Kidney (tissue), 22 donors: ENCODE measurements at places on chromosomes 4 and X. TPM values are rescaled to one million over a fixed set of nuclear protein-coding genes. Genes with fewer than 3 reads are reported as not detected.
A peak's percentile ranks its signal among the peaks of the same experiment; 100 is the strongest.

TMEM165 gene
- 114 TPM for total RNA-seq

DGKQ gene
- 13.7 TPM for total RNA-seq

LRP2BP gene
- total RNA-seq, result 1.9 TPM

BST1 gene
- 5.3 TPM for total RNA-seq

DNA sequence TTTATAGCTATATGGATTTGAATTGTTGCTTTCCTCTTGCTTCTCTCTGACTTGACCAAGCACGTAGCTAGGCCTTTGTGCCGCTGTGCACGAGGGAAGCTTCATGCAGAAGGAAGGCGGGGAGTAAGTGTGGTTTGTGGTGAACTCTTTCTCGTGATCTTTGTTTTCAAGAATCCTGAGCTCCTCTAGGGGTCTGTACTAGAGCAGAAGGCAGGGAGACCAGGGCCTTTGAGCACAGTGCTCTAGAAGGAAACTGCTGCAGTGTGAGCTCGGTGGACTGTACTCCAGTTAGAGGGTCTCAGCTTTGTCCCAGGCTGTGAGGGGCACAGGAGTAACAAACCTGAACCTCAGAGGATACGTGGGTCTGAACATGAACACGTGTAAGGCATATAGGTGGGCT, 49.0 kb downstream of the AGA start:
- DNase-seq, result no peak

SLC25A53 gene
- total RNA-seq, result 12.1 TPM

GRCh38 chr4:77240469-77241066, 83.6 kb downstream of the CCNG2 start:
- peak; percentile 79 for DNase-seq

SYN1 gene
- 0.85 TPM for total RNA-seq

GPR119 gene
- total RNA-seq, result not detected

DNA sequence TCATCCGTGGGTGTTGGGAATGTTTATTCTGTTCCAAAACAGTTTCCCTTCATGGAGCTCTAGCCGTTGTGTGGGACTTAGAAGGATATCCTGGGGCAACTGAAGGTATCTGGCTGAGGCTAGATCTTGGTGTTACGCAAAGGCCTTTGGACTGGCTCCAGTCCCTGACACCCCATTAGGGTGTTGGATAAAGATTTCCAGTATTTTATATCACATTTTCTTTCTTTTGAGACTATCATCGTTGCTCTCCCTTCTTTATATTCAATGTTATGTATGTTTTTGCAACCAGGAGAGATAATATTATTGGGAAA, 103.0 kb downstream of the TECRL start:
- DNase-seq, result no peak

PPP1R3F gene
- total RNA-seq, result 4.5 TPM

DNA sequence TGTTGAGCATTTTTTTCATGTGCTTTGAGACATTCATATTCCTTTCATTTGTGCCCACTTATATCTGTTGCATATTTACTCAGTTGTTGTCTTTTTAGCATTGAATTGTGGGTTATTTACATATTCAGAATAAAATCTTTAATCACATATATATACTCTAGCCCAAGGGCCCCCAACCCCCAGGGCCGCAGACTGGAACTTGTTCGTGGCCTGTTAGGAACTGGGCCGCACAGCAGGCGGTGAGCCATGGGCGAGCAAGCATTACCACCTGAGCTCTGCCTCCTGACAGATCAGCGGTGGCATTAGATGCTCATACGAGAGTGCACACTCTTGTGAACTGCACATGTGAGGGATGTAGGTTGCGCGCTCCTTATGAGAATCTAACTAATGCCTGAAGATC, 480.6 kb downstream of the KCTD8 start:
- no peak for DNase-seq

DNA sequence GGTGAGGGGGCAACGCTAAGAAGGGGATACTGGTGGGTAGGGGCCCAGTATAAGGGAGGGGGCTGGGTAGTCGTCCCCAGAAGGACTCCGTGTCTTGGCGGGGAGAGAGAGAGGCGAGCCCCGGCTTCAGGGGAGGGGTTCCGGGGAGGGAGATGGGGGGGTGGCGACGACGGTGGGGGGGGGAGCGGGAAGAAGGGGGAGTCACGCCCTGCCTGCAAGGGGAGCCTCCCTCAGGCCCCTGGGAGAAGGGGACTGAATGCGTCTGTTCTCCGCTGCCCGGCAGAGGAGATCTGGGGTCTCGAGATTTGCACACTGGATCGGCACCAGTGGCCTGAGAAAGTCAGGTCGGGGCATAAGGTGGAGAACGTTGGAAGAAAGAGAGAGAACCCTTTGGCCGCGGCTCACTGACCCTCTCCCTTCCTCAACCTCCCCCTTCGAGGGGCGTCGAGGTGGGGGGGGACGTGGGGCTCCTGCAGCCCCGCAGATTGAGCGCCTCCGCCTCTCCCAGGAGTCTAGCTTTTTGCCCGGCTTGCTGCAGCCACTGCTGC, 609 bp upstream of the BCORL1 start:
- DNase-seq, result no peak

DNA sequence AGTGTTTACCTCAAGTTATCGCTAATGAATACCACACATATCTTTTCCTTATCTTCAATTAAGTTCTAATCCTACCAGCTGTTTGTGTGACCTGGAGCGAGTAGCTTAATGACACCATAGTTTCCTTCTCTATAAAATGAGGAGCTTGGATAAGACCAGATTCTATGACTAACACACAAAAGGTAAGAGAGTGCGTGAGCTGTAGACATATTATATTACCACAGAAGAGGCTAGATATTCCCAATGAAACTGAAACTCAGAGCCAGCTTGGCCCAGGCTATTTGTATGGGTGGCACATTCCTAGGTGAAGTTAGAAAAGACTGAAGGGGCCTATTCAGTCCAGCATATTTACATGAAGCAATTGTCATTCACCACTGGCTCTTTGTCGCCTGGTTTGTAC, 30.2 kb downstream of the ASB5 start:
- DNase-seq, result no peak

TMEM150C gene
- total RNA-seq, result 7.7 TPM

IBSP gene
- not detected for total RNA-seq

DNA sequence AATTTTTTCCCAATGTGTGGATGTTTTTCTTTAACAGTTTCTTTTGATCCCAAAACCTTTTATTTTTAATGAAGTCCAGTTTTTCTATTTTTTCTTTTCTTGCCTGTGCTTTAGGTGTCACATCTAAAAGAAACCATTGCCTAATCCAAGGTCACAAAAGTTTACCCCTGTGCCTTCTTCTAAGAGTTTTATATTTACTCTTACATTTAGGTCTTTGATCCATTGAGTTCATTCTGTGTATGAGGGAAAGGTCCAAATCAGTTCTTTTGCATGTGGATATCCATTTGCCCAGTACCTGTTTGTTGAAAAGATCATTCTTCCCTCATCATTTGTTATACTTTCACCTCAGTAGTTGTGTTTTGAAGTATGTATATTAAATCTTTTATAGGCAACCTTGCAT, 13.0 kb downstream of the LRP2BP start:
- no peak for DNase-seq

GRCh38 chrX:115650449-115650848, 89.5 kb downstream of the PLS3 start:
- DNase-seq, result no peak

SRPX2 gene
- 3.2 TPM for total RNA-seq

GRCh38 chr4:128862608-128863311, 53.3 kb downstream of the JADE1 start:
- no peak for DNase-seq

GRCh38 chrX:109826954-109827708, 94.1 kb upstream of the ACSL4 start:
- DNase-seq, result no peak

TACC3 gene
- total RNA-seq, result 12.2 TPM

DNA sequence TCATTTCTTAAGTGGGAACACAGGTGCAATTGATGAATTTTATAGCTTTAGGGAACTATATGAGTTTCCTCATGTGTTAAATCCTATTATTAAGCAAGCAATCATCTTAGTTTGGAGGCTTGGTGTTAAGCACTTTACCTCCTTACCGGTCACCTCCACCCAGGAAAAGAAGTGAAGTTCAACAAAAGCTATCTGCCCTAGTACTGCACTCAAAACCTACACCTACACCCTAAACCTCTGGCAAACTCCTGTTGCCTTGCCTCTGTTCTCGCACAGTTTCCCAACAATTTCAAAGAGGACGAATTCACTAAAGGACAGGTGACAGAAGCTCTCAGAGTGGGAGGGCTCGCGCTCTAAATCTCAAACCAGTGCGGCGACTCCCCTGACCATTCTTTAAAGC, 85.7 kb upstream of the TENT5D start:
- DNase-seq, result no peak

FGF5 gene
- 0.13 TPM for total RNA-seq

CT45A5 gene
- not detected for total RNA-seq

F11 gene
- total RNA-seq, result 1.5 TPM

SPON2 gene
- 116 TPM for total RNA-seq

DNA sequence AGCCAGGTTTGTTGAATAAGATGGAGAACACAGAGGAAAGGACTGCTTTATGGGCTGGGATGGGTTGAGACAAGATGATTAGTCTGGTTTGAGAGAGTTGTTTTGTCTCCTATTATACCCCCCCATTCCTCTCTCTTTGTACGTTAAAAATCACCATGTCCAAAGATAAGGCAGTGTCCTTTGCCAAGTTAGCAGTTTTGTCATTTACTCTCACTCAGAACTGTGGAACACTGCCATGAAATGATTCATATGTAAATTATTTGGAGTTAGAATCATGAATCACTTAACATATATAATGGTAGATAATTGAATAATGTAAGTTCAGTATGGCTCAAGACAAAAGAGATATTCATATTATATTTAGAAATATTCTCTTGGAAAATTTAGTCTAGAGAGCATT, 151.3 kb downstream of the DCLK2 start:
- no peak for DNase-seq

PRRG3 gene
- 0.44 TPM for total RNA-seq

- no peak for DNase-seq
These were observed 317.2 kb downstream of the DHX15 start for GRCh38 chr4:24266951-24267722.

TBC1D8B gene
- total RNA-seq, result 9.7 TPM

DNA sequence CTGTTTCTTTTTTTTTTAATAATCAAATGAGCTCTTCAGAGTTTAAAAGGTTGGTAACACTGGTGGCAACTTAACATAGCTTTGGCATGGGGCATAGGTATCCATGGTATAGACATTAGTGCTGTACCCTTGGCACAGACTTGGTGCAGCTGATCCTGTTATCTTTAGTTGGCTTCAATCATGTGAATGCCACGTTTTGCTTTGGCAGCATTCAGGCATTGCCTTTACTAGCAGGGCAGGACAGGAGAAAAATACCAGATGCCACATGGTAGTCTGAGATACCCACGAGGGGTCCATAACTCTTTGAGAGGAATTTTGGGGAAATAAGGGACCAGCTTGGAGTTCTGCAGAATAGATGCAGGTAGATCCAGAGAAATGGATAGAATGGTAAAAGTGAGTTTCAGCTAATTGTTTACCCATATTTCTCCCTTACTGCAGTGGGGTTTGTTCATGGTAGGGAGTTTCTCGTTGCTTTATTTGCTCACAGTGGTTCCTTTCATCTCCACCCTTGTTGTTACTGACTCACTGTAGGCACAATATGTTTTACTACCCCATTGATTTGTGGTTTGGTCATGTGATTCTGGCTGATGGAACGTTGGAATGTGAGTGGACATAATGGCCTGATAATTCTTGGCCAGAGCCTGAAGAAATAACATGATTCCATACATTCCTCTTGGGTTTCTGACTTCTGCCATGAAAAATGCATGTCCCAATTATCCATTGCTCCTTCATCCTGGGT, 342.7 kb downstream of the GLUD2 start:
- no peak for DNase-seq

DNA sequence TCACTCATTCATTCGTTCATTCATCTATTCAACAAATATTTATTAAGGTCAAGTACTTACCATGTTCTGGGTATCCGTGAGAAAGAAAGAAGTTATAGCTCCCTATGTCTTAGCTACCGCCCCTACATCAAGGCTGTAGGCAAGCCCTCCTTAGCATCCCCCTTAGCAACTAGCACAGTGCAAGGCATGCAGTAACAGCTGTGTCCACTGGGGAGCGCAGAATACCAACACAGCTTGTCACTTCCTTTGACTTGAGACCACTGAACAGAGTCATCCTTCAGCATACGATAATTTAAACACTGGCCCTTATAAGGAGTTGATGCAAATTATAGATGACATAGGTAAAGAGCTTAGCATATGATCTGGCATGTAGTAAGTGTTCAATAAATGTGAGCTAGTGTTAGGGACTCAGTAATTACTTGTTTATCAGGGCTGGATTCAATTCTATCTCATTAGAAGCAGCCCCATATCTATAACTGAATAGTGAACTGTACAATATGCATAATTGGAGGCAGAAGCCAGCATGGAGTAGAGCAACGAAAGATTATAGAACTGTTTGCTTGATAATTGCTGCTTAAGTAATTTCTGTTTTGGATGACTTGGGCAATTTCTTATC, 8.7 kb downstream of the KIAA1210 start:
- DNase-seq, result no peak

GAGE12E gene
- total RNA-seq, result not detected

DNA sequence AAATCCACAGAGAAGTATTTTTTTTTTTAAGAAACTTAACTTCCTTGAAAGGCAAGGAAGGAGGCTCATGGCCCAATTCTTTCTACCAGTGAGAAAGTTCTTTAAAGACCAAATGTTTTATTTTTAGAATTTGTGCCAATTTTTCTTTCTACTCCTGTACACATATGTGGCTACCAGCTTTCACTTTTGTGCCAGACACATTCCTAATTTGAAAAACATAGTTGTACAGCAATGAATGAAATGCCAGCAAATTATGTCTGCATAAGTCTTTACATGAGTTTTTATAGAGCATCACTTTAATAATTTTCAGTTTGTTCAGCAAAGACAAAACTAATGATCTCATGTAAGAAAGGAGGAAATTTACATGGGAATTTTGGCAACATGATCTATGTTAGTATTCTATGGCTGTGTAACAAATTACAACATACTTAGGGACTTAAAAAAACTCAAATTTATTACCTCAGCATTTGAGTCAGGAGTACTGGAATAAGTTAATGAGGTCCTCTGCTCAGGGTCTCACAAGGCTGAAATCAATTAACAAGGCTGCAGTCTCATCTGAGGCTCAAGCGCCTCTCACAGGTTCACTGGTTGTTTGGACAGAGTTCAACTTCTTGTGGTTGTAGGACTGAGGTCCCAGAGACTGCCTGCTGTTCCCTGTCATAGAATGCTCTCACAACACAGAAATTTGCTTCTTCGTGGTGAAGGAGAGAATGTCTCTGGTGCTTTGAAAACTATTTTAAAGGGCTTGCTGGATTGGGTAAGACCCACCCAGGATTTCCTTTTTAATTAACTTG, 678.2 kb upstream of the FAM241A start:
- no peak for DNase-seq

PAGE5 gene
- not detected for total RNA-seq

TMEM47 gene
- 68.9 TPM for total RNA-seq

DNA sequence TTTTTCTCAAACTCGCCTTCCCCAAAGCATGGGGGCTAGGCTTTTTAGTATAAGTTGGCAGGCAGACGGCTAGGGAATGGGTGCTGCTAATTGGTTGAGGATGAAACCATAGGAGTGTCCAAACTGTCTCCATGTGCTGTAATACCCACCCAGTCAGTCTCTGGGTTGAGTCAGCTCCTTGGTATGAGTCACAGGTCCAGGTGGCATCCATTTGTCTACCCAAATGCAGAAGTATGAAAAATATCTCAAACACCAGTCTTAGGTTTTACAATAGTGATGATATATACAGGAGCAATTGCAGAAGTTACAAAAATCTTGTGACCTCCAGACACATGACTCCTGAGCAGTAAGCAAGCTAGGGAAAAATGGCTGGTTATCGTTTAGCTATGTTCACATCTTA, 27.4 kb upstream of the CCSER1 start:
- DNase-seq, result no peak
